ENCODE measurements at places on chromosomes 1 and 21.

- no peak for DNase-seq
These were observed 33.1 kb downstream of the PRDM2 start for GRCh38 chr1:13732971-13733667.

- DNase-seq: no peak
These were observed 109.2 kb downstream of the TTLL7 start for GRCh38 chr1:83889707-83890106.

GRCh38 chr1:87450615-87451209 is 122.0 kb downstream of the LMO4 start:
- DNase-seq: no peak

DNA sequence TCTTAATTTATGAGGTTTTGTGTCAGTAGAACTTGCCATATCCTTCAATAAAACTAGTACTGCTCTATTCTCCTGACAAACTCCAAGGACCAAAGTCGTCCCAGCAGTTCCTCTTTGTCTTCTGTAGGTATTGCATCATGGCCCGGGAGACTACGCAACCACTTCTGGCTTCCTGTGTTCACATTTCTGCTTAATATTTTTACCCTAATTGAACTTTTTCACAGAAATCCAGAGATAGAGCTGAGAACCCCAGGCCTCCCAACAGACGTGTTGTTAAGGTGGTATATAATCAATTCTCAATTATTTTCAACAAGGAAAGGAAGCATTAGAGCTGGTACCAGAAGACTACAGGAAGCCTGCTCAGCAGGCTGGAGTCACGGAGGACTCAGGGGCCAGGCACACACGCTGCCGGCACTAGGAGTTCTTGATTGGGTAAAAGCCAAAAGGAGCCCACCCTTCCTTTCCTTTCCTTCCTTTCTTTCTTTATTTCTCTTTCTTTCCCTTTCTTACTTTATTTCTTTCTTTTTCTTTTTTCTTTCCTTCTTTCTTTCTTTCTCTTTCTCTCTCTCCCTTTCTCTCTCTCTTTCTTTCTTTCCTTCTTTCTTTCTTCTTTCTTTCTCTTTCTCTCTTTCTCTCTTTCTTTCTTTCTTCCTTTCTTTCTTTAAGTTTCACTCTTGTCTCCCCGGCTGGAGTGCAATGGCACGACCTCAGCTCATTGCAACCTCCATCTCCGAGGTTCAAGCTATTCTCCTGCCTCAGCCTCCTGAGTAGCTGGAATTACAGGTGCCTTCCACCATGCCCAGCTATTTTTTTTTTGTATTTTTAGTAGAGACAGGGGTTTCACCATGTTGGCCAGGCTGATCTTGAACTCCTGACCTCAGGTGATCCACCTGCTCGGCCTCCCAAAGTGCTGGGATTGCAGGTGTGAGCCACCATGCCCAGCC is 173.7 kb downstream of the ZBTB18 start:
- no peak for DNase-seq

- DNase-seq: no peak
These were observed 9.3 kb downstream of the TMEM39B start for GRCh38 chr1:32082022-32082421.

- DNase-seq: peak; percentile 58
These were observed at the start of gene TNFRSF25 for GRCh38 chr1:6466023-6466422. TSS of gene TNFRSF25 (minus strand) at chr1:6466173. CDS start at chr1:6466107, 66 bp downstream.

GRCh38 chr1:110520827-110521226 is 1.9 kb upstream of the KCNA10 start:
- no peak for DNase-seq

- no peak for DNase-seq
These were observed 86.5 kb upstream of the CTTNBP2NL start for GRCh38 chr1:112309499-112309898.

DNA sequence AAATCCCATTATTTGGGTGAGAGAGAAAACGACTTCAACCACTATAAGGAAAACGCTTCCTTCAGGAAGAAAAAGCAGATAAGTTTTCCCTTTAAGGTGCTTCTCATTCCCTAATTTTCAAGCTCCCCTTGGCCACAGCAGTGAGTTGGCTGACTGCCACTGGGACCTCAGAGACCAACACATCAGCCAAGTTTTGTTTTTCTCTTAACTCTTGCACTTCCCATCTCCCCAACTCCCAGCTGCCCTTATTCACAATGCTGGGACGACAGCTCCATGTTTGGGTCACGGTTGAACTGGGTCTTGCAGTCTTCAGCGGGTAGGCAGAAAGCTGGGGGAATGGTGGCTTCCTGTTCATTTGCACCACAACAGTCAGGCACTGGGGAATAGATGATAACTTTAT is 18.9 kb downstream of the SGIP1 start:
- no peak for DNase-seq

- no peak for DNase-seq
These were observed 202.5 kb downstream of the TTLL7 start for GRCh38 chr1:83796409-83796808.

GRCh38 chr1:153649863-153650235 is 8.7 kb upstream of the SNAPIN start:
- no peak for DNase-seq

- no peak for DNase-seq
These were observed 38.9 kb downstream of the ZC3H11B start for GRCh38 chr1:219573960-219574359.

DNA sequence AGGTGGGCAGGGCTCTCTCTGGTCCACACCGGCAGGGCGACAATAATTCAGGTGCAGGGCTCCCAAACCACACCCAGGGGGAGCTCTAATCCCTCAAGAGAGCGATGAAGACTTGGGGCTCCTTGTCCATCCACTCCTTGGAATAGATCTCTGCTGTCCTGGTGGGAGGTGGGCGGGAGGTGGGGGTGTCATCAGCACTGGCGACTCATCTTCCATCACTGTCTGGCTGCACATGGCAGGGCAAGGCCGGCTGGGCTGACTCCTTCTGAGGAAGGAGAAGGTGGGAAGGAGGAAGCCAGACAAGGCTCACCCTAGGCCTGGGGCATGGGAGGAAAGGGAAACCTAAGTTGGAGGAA is 29.3 kb downstream of the TNNT2 start:
- no peak for DNase-seq

DNA sequence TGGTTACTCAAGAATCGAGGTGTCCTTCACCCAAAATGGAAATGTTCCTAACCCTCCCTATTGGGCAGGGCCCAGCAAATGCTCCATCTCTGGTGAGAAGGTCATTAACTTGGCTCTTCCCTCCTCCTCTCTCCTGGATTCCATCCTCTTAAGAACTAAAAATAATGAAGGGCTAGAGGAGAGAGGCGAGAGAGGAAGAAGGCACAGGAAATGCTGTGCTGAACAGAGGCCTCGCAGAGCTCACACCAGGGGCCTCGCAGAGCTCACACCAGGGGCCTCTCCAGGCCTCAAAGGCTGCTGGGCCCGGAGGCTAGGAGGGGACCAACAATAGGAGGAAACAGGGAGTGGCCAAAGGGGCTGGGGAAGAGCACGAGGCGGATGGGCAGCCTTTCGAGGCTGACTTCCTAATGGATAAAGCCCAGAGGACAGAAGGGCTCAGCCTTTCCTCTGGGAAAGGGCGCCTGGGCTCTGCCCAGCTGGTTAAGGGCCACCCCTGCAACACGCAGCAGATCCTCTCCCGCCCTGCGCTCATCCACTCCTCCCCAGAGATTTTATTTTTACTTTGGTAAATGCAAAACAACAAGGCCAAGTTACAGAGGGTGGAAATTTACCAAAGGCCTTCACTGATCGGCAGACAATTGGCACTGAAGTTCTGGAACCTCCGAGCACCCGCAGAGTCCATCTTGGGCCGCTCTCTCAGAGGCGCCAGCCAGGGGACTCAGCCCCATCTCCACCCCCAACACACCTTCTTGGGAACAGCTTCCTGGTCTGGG is 78.5 kb downstream of the ITPKB start:
- DNase-seq: no peak

- DNase-seq: no peak
These were observed 21.1 kb downstream of the C1orf21 start for GRCh38 chr1:184407816-184408510.

GRCh38 chr1:219271818-219272535 is 98.3 kb downstream of the LYPLAL1 start:
- no peak for DNase-seq

- no peak for DNase-seq
These were observed 39.6 kb upstream of the KANK4 start for GRCh38 chr1:62358665-62359373.

DNA sequence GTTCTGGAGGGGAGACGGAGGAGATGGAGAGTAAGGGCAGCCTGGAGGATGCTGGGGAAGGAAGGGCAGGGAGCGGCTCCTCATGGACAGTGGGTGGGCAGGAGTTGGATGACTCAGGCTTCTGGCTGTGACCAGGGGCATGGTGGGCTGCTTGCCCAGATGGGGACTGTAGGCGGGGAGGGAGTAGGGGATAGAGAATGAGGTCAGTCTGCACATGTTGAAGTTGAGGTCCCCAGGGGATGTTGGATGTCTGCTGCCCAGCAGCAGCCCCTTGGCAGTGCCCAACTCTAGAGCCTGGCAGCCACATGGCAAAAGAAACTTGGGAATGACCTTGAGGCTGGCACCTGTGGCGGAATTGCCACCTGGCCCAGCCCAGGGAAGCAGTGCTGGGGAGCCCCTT is 6.4 kb downstream of the SELENON start:
- DNase-seq: no peak

GRCh38 chr1:221998781-221999180 is 256.9 kb upstream of the DUSP10 start:
- DNase-seq: no peak

- DNase-seq: no peak
These were observed 375.9 kb upstream of the ADGRL2 start for GRCh38 chr1:81424816-81425215.

DNA sequence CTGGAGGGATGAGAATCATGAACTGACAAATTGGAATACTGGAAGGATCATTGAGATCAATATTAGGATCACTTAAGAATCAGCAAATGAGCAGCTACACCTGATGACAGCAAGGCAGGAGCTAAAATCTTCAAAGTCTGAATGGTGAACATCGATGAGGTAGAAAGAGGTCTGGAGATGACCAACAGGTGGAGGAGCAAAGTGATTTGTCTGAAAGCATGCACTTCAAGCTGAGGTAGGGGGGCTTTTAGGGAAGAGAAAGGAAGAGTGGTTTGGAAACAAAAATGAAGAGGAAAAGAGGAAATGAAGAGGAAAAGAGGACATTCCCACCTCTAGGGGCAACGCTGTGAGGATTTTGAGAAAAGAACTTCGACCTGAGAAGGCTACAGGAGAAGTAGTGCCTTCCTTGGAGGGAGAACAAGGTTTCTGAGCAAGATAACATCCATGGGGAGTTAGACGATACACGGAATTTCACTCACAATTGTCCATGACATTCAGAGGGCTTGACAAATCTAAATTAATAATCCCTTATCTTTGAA is 79.0 kb downstream of the APP start:
- no peak for DNase-seq

DNA sequence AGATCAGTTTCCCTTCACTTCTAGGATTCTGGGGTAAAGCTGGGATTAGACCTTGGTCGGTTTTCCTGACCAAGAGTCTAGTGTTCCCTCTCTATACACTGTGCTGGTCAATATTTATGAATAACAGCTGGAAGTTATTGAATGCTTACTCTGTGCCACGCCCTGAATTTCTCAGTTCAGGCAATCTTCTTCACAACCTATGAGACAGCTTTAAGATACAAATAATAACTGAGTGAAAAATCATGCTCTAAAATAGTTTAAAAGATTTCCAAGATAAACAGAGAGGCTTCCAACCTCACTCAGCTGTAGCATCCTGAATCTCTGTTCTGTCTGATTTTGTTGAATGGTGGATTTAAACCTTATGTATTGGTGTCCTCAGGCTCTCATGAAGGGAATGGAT is 72.2 kb downstream of the GNG12 start:
- DNase-seq: no peak

DNA sequence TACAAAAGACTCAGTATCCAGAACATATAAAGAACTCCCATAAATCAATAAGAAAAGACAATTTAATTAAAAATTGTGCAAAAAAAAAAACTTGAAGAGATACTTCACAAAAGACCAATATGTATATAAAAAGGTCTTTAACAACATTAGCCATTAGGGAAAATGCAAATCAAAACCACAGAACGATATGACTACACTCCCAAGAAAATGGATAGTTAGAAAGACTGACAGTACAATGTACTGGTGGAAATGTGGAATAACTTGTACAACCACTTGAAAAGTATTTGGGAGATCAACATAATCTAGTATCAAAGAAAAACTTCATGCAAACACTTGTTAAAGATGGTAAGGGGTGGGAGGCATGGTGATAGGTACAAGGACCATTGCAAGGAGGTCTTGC is 3.9 kb upstream of the CLCA1 start:
- no peak for DNase-seq

DNA sequence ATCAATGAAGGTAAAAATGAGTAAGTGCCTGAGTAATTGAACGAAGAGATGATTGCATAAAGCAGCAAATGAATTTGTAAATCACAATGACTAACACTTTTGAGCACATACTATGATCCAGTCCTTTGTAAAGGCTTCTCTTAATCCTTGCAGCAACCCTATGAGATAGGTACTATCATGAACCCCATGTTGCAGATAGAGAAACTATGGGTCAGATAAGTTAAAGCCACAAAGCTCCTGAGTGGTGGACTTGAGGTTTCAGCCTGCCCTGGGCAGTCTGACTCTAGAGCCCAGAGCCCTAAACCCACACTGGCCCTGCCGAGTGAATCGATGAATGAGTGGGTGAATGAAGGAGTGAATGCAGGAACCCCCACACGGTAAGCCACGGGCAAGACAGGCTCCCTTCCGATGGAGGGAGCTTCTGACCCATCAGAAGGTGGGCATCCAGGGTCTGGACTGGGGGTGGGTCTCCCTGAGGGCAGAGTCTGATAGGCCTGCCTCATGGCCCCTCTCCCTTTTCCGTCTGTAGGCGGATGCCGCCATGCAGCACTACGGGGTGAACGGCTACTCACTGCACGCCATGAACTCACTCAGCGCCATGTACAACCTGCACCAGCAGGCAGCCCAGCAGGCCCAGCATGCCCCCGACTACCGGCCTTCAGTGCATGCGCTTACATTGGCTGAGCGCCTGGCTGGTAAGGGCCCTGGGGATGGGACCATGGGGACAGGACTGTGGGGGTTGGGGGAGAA is 17.0 kb downstream of the DMBX1 start:
- DNase-seq: no peak

DNA sequence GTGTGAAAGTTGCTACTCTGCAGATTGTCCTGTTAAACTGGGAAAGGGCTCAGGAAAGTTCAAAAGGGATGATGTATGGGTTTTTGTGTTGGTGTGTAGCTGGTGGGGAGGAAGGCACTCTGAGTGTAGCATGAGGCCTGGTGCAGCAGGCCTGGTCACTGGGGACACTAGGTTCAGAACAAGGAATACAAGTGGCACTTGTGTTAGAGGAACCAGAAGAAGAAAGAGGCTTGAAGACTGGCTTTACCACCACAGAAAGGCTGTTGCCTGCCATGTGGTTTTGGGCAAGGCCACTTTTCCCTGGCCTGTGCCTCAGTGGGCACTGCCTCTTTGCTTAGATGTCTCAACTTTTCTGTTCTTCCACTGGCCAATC is 122.8 kb downstream of the NOS1AP start:
- no peak for DNase-seq

GRCh38 chr1:107009281-107009680 is 47.2 kb upstream of the PRMT6 start:
- DNase-seq: no peak
